ENCODE measurements at places on chromosomes 2 and 18.

DNA sequence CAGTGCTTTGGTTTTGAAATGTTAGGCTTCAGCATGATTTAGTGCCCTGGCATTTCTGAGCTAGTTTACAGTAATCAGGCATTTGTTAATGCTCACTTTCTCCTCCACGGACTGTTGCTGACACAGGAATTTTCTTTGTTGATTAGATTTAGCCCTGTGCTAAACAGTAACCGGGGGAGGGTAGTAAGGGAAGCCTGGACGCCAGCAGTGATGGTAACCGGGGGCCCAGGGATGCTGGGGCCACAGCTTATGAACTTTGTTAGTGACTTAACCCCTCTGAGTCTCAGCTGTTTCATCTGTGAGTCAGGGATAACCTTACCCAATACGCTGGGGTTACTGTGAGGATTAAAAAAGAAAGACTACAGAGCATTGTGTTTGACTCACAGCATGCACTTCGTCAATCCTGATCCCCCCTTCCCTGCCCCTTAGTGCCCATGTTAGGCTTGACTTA is 33.5 kb downstream of the KLHL29 start:
- DNase-seq: no peak

DNA sequence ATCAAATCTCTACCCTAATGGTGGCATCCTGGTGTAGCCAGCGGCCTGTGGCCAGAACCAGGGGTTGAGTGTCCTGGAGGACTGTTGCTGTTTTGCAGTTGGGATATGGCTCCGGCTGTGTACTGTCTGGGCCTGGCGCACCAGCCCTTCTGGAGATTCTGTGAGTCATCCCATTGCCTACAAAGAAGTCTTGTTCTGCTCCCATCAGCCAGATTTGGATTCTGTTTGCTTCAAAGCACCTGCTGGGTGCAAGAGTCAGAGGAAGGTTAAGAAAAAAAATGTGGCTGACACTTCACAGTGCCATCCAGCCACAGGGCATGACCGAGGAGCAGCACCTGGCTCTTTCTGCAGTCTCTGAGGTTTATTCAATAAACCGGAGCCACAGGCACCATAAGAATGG is 41.0 kb upstream of the ASAP2 start:
- no peak for DNase-seq

DNA sequence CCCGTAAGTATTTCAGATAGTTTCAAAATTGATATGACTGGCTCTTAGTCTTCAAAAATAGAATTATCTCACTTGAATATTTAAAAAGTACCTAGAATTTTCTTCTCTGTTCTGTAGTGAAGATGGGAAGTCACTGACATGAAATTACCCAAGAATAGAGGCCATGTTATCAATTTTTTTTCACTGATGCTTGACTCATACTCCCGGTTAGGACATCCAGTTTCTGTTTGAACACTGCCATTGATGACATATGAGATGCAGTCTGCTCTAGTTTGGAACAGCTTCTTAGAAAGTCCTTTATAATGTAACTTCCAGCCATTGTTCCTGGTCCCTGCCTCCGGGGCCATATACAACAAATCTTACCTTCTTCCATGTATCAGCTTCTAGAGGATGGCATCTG is 26.0 kb downstream of the MAP3K20 start:
- DNase-seq: no peak

DNA sequence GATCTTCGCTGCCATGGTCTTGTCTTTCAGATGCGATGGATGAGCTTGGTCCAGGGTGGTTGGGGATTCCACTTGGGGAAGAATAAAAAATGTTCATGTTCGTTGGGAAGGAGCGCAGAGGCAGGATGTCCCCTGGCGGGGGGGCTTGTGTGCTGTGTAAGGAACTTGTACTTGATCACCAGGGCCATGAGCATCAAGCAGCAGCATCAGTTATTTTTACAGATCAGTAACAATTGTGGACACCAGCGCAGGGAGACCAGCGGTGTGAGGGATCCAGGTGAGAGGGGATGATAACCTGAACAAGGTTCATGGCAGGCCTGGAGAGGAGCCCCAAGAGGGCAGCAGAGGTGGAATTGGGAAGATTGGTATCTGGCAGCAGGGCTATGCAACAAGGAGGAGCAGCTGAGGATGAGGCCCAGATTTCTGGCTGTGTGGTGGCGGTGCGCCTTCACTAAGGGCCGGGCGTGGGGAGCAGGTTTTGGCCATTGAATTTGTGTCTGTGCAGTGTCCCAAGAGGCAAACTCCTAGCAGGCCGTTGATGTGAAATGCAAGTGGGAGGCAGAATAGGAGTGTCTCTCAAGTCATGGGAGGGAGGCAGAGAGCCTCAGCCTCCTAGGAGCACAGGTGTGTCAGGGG is 3.9 kb downstream of the CNNM3 start:
- DNase-seq: no peak

- DNase-seq: no peak
These were observed 195.3 kb downstream of the MGAT5 start for GRCh38 chr2:134449157-134449556.

DNA sequence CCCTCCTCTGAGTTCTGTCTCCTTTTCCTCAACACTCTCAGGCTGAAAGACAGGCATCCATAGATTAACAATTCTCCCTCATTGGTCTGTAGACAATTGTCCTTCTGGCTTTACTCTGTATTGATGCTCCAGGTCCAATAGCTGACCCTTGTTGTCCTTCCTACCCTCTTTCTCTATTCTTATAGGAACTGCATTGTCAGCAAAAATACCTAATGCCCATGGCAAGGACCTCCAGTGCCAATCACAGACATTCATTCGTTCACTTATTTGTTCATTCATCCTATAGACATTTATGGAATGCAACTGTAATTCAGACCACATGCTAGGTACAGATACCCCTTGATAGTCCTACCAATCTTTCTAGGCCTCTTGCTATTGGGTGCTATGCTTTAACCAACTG is 69.8 kb upstream of the DTNA start:
- DNase-seq: no peak

DNA sequence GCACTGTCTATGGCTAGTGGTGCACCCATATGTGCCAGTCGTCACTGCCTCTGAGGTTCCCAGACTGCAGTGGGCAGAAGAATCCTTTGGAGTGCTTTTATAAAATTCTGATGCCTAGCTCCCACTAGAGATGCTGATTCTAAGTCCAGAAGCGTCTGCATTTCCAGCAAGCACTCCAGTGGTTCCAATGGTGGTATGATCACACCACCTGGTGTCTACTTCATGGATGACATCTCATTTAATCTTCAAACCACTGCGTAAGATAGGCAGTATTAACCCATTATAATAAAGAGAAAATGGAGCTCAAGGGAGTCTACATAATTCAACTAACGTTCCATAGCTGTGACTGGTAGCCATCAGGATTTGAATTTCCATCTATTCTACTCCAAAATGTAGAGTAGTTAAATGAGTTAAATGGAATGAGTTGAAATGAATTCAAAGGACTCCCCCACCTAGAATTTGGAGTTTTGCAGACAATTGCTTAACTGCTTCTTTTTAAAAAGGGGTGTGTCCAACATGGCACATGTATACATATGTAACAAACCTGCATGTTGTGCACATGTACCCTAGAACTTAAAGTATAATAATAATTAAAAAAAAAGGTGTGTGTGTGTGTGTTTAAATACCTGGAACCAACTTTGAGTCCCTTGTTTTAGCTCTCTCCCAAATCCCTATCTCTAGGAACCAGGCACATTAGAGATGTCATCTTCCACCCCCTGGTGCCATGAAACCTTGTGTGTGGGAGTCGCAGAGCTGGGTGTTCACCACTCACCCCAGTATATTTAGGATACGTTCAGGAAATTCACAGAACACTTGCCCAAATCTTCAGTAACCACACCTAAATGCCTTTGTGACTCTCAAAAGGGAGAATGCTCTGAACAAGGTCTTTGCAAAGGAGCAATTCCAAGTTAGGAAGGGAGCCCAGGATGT is 14.1 kb downstream of the LAMA3 start:
- peak; percentile 12 for DNase-seq

GRCh38 chr2:207934720-207935119 is 90.6 kb downstream of the PLEKHM3 start:
- DNase-seq: no peak

GRCh38 chr2:45912109-45912508 is 260.6 kb downstream of the PRKCE start:
- no peak for DNase-seq

Measured in NCI-H2029 (cell line).